M059J (cell line): ENCODE measurements at places on chromosomes 11 and 22. TPM values are rescaled to one million over a fixed set of nuclear protein-coding genes. Genes with fewer than 3 reads are reported as not detected.
A peak's percentile ranks its signal among the peaks of the same experiment; 100 is the strongest.

- DNase-seq, result no peak
These were observed 691 bp upstream of the EHF start for GRCh38 chr11:34620202-34620601.

GRCh38 chr11:45756384-45757010, 48.5 kb upstream of the SLC35C1 start:
- DNase-seq, result no peak

FAU gene
- total RNA-seq, result 290 and 443 TPM in 2 replicates

- DNase-seq, result peak; percentile 54
These were observed 697 bp downstream of the RNF169 start for GRCh38 chr11:74749127-74749964.

GRCh38 chr11:10779086-10779485, 28.0 kb downstream of the CTR9 start:
- no peak for DNase-seq

GRCh38 chr11:67345247-67345919, 8.0 kb downstream of the POLD4 start:
- no peak for DNase-seq

TMEM86A gene
- 0.94 and 1.1 TPM in 2 replicates for total RNA-seq

RFPL2 gene
- not detected in 2 replicates for total RNA-seq

DNA sequence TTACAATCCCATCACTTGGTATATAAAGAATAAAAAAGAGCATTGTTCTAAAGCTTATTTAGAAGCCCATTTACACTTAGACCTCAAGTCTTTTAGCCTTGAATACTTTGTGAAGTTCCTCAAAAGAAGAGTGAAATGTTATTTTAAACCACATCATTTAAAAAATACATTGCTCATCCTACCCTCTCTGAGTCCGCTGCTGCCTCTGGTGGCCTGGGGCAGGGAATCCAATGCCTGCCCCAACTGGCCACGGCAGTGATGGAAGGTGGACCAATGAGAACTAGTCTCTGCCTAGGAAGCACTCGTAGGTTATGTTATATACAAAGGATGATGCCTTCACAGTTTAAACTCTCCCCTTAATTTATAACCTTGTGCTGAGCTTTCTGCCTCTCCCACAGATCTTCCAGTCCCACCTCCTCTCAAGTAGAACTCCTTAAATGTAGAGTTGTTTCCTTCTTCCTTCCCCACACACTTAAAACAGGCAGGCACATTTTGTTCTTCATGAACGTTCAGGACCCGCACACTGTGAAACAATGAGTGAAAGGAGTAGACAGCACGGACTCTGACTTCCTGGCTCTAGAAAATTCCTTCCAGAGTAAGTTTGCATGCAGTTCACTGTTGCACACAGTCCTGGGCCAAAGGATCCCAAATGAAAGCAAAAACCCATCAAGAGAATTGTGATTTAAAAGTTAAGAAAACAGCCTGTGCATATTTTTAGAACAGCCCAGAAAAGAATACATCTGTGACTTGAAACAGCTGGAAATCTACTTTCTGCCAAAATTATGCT, 167.8 kb downstream of the RRAS2 start:
- DNase-seq, result no peak

- DNase-seq, result no peak
These were observed 10.0 kb upstream of the MAPK11 start for GRCh38 chr22:50280022-50280707.

DNA sequence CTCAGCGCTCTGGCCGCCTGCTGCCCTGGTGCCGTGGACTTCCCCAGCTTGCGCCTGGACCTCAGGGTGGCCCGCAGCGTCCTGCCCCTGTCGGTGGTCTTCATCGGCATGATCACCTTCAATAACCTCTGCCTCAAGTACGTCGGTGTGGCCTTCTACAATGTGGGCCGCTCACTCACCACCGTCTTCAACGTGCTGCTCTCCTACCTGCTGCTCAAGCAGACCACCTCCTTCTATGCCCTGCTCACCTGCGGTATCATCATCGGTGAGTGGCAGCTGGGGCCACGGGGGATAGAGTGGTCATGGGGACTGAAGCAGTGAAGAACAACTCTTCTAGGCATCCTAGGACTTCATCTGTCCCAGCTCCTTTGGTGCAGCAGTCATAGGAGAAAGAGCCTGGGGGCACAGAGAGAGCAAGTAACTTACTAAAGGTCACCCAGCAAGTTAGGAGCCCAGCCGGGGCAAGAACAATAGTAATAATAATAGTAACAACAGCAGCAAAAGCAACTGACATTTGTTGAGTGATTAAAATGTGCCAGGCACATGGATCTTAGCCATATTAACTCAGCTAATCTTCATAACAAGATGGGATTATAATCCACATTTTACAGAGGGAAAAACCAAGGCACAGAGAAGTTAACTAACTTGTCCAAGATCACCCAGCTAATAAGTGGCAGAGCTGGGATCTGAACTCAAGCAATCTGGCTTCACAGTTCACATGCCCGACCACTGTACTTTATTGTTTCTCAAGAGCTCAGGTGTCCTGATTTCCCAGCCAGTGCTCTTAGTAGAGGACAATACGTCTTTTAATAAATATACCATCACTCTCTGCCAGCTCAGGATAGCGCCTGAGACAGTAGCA, 1.4 kb downstream of the SLC35C1 start:
- no peak for DNase-seq

DNA sequence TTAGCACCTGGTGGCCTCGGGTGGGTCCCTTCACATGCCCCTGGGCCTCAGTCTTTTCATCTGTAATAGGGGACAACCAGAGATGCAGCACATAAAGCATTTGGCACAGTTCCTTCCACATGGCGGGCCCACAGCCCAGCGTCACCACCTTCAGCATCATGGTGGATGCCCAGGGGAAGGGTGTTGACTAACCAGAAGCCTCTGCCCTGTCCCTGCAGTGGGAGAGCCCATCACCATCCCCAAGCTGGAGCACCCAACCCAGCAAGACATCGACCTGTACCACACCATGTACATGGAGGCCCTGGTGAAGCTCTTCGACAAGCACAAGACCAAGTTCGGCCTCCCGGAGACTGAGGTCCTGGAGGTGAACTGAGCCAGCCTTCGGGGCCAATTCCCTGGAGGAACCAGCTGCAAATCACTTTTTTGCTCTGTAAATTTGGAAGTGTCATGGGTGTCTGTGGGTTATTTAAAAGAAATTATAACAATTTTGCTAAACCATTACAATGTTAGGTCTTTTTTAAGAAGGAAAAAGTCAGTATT, 14.8 kb upstream of the UVRAG start:
- DNase-seq, result no peak

DNA sequence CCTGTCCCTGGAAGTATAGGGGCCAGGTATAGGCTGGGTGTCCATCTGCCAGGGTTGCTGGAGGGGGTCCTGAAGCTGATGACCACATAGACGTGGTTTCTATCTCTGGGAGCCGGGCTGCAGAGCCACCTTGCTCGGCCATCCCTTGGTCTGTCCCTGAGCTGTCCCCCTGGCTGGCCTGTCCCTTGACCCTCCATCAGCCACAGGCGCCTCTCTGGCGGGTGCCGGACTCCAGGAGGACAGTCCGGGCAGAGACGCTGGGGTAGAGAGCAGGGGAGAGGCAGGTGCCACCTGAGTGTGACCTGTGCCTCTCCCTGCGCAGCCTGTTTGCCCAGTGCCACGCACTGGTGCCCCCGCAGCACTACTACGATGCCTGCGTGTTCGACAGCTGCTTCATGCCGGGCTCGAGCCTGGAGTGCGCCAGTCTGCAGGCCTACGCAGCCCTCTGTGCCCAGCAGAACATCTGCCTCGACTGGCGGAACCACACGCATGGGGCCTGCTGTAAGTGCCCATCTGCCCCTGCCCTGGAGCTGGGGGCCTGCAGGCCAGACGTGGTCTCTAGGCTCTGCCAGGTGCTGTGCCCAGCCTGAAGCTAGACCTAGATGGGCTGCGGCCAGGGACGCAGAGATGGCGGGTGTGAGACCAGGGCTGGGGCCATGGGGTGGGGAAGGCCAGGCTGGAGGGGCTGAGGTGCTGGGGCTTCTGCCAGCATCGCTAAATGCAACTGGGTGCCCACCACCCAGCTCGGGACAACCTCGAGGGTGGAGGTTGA, 29.9 kb downstream of the MUC2 start:
- no peak for DNase-seq
